Renal cortex interstitium (tissue), 15 donors: ENCODE measurements at places on chromosomes 5 and 9. TPM values are rescaled to one million over a fixed set of nuclear protein-coding genes. Genes with fewer than 3 reads are reported as not detected.

Gene BARHL1
- not detected for polyA plus RNA-seq

Gene TLN1
- polyA plus RNA-seq, result 150 TPM

Gene C9orf50
- polyA plus RNA-seq, result 0.69 TPM

Gene CCDC187
- polyA plus RNA-seq, result 1.7 TPM

Gene FAM151B
- 3.2 TPM for polyA plus RNA-seq

Gene KIF4B
- 0.23 TPM for polyA plus RNA-seq

Gene TEX48
- not detected for polyA plus RNA-seq

Gene MCTP1
- 7.1 TPM for polyA plus RNA-seq

Gene RNF208
- 13.2 TPM for polyA plus RNA-seq

Gene TNFAIP8
- 26.0 TPM for polyA plus RNA-seq

Gene HRH2
- polyA plus RNA-seq, result 3.2 TPM

Gene PHAX
- 60.8 TPM for polyA plus RNA-seq

Gene IGFBPL1
- 1.4 TPM for polyA plus RNA-seq

Gene BTNL3
- 0.20 TPM for polyA plus RNA-seq

Gene SLC45A2
- 0.47 TPM for polyA plus RNA-seq

Gene FCN1
- polyA plus RNA-seq, result 3.4 TPM

Gene MLANA
- polyA plus RNA-seq, result 1.4 TPM

Gene TSLP
- 0.14 TPM for polyA plus RNA-seq

Gene CACNA1B
- 0.27 TPM for polyA plus RNA-seq

Gene GARIN3
- not detected for polyA plus RNA-seq

Gene LOX
- 30.9 TPM for polyA plus RNA-seq
